Right forelimb (tissue), 1 donor: ENCODE measurements at places on chromosomes 12 and 14.

DNA sequence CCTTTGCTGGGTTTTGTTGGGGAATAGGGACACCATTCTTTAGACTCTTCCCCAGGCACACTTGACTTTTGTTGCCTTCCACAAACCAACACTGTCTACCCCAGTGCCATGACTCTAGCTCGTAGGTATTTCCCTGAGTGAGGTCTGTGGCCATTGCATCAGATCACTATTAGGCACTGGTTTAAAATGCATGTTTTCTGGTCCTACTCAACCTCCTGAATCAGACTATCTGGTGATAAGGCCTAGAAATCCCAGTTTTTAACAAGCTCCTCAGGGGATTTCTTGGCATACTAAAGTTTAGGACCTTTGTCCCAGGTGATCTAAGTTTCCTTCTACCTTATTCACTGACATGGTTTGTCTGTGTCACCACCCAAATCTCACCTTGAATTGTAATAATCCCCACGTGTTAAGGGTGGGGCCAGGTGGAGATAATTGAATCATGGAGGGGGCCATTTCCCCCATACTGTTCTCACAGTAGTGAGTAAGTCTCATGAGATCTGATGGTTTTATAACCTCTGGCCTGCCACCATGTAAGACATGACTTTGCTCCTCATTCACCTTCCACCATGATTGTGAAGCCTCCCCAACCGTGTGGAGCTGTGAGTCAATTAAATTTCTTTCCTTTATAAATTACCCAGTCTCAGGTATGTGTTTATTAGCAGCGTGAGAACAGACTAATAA is 87.8 kb upstream of the PSMC1 start:
- DNase-seq, result no peak

- no peak for DNase-seq
Measured at GRCh38 chr12:62625228-62625627, 158.6 kb downstream of the MON2 start.

DNA sequence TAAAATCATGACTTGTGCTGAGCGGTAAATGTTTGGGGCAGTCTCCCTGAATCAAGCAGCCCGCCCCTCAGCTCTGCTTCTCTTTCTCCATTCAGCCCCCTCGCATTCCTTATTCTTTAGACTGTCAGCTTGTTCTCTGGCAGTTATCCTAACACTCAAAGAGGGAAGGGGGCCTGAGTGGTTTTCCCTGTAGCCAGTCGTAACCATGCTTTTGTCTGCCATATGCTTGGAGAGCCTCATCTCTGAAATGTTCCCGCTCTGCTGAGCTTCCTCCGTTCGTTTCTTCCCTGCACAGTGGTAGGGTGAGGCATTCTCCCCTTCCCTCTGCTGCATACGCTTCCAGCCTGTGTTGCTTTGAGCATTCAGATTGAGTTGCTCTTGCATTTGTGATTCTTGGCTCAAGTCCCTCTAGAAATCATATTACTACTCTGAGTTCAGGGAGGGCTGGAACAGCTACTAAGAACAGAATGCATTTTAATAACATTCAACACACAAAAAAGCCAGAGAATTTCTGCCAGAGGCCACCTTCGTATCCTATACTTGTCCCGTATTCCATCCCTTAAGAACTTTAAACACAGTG is 119.7 kb downstream of the FBXL14 start:
- DNase-seq, result peak; percentile 72

GRCh38 chr12:121318121-121318520 is 21.6 kb upstream of the CAMKK2 start:
- DNase-seq, result no peak

GRCh38 chr12:130768120-130768519 is 52.0 kb upstream of the RIMBP2 start:
- no peak for DNase-seq

- DNase-seq, result no peak
Measured at GRCh38 chr12:18224745-18225144, 36.6 kb upstream of the PIK3C2G start.

- DNase-seq, result no peak
Measured at GRCh38 chr12:44696542-44696941, 179.6 kb downstream of the NELL2 start.

DNA sequence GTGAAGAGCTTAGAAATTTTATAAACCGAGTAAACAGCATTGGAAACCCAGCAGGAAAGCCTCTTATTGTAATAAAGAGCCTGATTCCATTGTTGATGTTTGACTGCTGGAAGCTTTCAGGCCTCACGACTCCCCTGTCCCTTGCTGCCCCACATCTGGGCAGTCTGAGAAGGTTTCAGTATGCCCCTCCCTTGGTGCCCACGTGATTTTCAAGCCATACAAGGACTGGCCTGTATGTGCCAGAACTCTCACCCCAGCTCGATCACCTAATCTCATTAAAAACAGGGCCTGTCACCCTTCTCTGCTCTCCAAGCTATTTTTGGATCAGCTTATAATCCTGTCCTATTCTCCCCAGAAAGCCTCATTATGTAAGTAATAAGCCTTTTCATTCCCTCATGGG is 7.5 kb upstream of the PYROXD1 start:
- DNase-seq, result no peak

GRCh38 chr14:98711453-98711852 is 560.5 kb downstream of the BCL11B start:
- no peak for DNase-seq

GRCh38 chr12:10849425-10849878 is at the start of gene PRR4:
Gene PRR4, minus strand, starts transcription at chr12:10849475. Its CDS starts 38 bp downstream, at chr12:10849437.
- no peak for DNase-seq

GRCh38 chr14:26595926-26596542 is 1.8 kb downstream of the NOVA1 start:
- DNase-seq, result no peak

DNA sequence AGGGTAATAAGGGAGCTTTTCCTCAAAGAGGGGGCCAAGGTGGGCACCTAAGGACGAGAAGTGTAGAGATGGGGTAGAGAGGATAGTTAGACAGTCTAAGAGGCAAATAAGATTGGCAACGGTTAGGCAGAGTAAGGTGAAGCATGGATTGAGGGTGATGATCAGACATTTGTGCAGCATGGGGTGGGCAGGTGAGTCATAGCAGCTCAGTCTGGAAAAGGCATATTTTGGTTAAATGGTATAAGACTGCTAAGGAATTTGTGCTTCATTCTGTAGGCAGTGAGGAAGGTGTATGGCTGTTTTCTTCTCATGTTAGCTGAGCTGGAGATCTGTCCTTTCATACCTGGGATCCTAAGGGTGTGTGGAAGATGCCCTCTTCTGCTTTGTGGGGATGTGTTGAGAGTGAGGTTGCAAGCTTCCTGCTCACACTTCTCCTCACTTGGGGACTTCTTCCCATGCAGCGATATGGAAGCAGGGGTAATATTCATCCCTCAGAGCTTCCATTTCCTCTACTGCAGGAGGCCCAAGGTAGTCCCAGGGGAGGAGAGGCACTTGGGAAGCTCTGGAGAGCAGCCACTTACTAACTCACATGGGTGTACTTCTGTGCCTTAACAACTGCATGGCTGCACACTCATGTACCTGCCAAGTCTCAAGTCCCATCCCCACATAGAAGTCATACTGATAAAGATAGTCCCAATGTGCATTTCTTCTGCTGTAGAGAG is 28.9 kb downstream of the GSG1 start:
- DNase-seq, result no peak

- DNase-seq, result no peak
Measured at GRCh38 chr12:57164966-57165625, 17.7 kb upstream of the LRP1-AS start.

GRCh38 chr14:32588448-32589320 is 259.6 kb downstream of the AKAP6 start:
- no peak for DNase-seq

- DNase-seq, result no peak
Measured at GRCh38 chr14:52328276-52328675, 14.2 kb downstream of the PTGER2 start.

DNA sequence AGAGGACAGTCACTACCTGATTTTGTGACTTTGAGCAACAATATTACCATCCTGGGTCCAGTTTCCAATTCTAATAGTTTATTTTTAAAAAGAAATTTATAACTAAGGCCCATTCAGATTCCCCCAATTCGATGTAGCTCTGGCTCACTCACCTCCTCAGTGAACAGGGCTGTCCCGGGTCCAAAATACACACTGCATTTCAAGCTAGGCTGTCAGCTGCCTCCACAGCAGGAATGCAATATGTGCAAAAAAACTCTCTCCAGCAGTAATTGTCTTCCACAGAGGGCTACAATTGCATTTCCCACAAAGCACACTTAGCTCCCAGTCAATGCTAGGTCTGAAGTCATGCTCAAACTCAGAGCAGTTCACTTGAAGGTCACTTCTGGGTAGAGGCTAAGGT is 39.3 kb upstream of the ZNF641 start:
- no peak for DNase-seq

DNA sequence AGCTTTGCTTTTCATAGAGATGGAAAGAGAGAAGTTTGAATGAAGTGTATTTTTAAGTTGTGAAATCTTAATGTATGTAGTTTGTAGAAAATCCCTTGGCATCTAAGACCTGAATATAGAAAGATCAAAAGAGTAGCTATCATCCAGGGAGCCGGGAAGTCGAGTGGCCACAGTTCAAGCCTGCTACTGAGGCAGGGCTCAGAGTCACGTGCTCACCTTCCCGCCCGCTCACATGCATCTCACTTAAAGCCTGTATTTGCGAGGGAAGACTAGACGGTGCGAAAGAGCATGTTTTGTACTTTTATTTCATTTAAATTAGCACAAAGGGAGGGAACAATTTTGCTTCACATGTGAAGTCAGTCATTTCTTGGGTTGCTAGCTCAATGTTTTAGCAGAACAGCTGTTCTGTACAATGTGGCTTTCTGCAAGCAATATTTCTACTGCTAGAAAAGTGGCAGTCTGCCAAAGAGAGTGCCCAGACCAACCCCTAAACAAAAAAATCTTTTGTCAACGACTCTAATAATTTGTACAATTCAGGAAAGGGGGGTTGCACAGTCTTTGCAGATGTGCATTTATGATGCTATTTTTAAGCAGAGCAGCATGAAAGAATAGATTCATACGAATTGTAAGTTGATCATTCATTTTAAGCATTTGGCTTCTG is 290.7 kb downstream of the NPAS3 start:
- no peak for DNase-seq

DNA sequence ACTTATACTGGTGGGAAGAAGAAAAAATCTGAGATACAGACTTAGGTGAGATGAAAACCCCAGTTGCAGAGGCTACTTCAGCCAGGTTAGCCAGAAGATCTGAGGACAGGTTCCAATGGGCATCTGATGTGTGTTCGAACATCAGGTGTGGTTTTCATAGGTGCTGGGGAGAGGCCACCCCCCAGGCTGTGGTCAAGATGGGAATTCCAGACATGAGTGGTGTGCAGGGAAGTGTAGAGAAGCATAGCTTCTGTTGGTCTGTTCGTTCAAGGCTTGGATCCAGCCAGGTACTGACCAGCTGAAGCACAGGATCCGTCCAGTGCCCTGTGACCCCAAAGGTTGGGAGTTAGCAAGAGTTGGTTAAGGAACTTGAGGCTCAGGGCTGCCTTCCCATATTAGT is 85.5 kb downstream of the SSPN start:
- no peak for DNase-seq

DNA sequence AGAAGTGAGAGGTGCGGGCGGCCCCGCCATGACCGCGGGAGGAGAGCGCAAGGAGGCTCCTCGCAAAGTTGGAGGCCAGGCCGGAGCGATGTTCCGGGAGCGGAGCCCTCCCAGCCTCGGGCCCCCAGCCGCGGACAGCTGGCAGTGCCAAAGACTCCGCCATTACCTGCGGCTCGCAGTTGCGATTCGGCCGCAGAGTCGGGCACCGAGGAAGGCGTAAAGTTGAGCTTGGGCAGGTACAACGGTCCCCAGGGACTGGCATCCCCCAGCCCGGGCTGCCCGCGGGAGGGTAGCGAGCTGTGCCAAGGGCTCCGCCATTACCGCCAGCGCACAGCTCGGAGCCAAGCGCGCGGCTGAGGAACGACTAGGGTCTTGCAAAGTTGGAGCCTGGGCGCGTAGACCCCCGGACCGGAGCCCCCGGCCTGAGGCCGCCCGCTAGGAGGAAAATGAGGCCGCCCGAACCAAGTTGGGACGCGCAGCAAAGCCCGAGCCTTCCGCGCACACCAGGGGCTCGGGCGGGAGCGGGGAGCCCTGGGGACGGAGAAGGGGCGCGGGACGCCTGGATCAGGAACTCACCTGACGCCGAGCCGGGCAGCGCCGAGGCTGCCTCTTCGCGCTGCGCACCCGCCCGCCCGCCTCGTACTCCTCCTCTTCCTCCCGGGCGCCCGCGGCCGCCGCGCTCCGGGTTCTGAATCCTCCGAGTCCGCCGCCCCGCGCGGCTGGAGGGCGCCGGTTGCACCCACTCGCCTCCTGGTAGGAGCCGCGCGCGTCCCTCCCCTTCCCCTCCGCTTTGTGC is 677 bp downstream of the NOS1 start:
- no peak for DNase-seq

DNA sequence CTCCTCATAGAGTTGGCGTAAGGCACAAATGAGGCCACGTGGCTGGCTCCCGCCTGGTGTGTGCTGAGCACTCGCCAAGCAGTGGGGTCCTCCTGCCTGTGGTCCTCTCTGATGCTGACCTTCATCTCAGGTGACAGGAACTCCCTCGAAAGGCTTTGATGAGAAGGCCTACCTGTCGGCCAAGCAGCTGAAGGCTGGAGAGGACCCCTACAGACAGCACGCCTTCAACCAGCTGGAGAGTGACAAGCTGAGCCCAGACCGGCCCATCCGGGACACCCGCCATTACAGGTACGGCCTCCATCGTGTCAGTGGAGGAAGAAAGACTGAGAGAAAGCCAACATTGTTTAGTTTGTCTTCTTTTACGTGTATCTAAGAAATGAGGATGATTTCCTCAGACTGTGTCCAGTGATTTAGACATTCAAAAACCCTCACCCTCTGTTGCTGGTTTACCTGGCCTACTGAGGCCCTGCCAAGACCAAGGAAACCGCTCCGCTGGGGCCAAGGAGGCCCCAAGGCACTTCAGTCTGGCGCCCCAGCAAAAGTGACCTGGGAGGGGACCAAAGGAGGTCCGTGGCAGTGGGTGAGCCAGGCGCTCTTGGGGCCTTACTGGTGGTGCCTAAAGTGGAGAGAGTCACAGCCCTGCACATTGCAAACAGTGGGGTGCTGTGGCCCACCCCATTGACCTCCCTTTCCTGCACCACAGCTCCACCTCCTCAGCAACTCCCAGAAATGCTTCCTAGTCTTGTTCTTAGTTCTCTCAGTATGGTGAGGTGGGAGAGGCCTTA is 60.8 kb downstream of the GALNT16 start:
- peak; percentile 16 for DNase-seq

DNA sequence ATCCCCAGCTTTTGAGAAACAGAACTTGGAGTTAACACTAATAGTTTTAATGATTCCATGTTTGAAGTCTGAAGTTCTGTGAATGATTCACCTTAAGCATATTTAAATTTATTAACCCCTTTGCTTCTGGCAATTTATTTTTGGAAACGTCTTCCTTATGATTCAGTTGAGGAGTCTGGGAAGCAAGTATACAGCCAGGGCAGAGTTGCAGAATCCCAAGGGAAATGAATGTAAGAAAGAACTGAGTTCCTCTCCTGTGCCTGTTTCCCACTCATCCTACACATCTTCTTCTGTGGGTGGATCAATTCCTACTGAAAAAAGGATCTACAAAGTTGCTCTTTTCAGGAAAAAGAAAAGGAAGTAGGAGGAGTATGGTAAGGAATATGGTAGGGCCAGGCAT is 108.2 kb upstream of the CCDC91 start:
- no peak for DNase-seq
